Activated CD4-positive, alpha-beta T cell treated with anti-CD3 and anti-CD28 coated beads, Interleukin-2, amount 50 U/mL, for 1 hour (primary cell): ENCODE measurements at places on chromosomes 5 and 9.

DNA sequence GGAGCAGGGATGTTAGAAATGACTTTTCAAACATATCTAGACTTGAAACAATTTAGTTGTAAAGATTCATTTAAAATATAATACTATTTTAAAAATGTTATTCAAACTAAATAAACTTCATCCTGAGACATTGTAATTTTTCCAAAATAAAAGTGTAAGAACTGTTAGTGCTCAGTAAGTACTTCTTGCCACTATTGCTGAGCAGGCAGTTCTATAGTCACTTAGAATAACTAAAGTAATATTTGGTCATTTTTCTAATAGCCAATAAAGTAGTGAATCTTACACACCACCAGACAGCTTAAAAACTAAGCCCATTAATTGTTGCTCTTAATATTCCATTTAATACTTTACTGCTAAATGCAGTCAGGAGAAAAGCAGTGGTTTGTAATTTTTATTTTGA is 1120.0 kb upstream of the CDH10 start:
- no peak for DNase-seq

GRCh38 chr5:111385970-111386831 is 126.1 kb downstream of the STARD4 start:
- DNase-seq: no peak

GRCh38 chr9:137458194-137459151 is 661 bp downstream of the NSMF start:
- DNase-seq: no peak

GRCh38 chr9:114081441-114082016 is 3.4 kb upstream of the AMBP start:
- DNase-seq: no peak

GRCh38 chr5:72812488-72812887 is 4.0 kb upstream of the TNPO1 start:
- DNase-seq: no peak
